ENCODE measurements at places on chromosomes 16 and 17.

DNA sequence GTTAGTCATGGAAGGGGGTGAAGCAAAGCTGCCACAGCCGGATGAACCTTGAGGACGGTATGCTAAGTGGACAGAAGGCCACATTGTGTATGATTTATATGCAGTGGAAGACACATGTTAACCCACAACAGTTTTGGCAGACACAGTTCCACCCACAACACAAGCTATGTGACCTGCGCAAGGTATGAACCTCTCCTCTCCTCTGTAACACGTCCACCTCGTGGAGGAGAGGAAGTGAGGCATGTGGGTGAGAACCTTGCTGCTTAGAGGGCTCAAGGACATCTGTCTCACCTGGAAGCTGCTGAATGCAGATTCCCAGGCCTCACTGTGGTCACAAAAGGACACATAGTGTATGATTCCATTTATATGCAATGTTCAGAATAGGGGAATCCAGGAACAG, 136.1 kb upstream of the PLCG2 start:
- DNase-seq: no peak

- DNase-seq: no peak
Observed at GRCh38 chr16:89046491-89046890, 47.2 kb upstream of the ACSF3 start.

DNA sequence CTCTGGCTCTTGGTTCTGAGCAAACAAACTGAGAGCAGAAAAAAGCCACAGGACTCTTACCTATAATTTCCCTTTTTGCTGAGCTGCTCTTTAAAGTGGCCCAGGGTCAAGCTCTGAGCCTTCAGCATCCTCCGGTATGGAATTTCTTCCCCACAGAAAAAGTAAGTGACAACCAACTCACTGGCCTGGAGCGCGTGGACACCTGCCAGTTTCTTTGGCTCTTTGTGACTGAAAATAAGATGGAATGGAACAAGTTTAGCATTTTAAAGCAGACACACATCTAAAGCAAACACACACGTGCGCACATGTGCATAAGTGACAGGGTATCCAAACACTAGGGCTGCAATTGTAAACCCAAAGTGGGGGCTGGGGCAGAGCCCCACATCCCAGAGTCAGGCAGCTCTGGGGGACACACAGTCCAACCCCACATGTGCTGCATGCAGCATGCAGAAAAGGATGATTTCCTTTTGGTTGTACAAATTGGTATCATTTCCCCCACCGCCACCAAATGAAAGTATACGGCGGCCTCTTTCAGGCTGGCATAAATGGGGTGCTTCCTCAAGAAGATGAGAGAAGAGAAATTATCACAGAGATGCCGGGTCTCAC, 27.5 kb downstream of the AXIN2 start:
- no peak for DNase-seq

DNA sequence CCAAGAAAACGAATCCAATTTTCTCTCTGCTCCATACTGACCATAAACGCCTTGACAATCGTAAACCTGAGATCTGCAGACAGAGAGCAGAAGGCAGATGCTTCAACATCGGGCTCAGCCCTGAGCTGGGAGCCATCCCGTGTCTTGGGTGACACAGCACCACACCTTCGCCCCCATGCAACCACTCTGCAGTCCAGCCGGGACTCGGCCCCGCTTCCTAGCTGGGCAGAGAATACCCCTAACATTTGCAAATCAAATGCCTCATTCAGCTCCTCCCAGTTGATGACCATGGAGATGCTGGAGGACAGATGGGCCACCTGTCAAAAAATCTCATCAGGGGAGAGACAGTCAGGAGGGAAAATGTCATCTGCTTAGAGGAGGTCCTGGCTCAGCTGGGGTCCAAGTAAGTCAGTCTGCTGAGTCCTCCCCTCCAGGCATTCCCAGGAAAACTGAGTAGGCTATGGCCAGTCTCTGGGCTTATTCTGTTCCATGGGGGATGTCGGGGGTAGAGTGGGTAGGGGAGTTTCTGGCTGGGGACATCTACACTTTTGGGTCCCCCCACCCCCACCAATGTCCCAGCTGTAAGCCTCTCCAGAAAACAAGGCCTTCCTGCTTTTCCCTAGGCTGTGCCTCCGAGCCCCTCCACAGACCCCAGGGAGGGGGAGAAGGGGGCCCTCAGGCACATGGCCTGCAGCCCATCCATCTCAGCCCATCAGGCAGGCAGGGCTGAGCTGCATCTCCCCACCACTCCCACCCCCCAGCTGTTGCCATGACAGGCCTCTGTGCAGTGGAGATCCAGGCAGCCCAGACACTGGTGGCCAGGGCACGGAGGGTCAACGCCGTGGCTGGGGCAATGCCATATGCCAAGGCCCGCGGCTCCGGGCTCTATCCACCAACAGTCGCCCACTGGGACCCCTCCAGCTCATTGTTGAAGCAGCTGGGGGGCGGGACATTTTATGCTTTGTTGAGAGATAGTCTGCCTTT, 158.6 kb downstream of the AXIN2 start:
- no peak for DNase-seq

- peak; percentile 35 for DNase-seq
Observed at GRCh38 chr17:31696184-31696602, 162.9 kb downstream of the COPRS start.

GRCh38 chr16:12903407-12904328, 2.3 kb downstream of the SHISA9 start:
- DNase-seq: no peak

- no peak for DNase-seq
Observed at GRCh38 chr17:77670173-77670572, 288.3 kb upstream of the TNRC6C start.

DNA sequence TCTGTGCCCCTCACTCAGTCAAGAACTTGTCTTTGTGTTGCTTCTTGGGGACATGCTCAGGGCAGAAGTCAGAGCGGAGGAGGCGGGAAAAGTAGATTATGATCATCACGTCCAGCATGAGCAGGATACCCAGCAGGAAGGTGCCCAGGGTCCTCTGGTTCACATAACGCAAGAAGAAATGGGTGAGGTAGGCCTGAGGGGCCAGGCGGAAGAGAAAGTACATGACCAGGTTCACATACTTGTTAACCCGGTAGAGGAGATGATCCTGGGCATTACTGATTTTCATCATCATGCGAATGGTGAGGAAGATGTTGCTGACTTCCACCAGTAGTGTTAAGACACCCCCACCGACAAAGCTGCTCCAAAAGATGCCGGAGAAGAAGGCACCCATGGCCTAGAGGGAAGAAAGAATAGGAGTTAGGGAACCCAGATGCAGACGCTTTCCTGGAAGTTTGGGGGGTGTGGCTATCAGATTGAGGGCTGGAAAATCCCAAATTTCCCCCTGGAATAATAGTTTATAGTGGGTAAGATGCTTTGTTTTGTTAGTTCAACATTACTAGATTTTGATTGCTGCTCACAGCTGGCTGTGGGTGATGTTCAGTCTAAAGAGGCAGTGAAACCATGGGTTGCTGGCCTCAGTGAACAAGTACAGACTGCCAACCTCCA, 1.4 kb downstream of the TLCD1 start:
- DNase-seq: no peak

DNA sequence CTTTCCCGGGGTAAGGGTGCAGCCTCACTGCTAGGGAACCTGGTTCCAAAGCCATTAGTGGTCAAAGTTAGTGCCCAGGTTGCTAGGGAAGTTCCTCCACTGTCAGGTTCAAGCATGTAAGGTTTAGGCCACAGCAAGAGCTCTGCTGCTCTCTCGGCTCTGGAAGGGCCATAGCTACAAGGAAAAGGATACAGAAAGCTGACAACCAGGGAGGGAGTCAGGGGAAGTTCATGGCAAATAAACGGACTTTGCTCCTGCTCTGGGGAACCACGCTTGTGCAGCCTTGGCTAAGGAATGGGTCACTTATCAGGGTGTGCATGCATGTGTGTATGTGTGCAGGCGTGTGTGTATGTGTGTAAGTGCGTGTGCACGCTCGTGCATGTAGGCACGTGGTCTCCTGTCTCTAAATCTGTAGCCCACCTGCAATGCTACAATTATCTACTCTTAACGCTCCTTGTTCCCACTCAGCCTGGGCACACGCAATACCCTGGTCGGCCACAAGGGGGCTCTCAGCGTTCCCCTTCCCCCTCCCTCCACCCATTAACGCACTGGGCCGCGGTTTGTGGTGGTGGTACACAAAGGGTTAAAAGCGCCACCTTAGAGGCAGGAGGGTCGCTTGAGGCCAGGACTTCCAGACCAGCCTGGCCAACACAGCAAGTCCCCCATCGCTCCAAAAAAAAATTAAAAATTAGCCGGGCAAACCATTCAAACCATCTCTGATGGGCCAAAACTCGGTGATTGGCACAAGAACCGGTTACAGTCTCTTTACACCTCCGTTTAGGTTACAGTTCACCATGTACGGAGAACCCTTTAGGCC, 48.4 kb upstream of the KDM8 start:
- DNase-seq: no peak

All from renal cortical epithelial cell (primary cell).